Fibroblast of mammary gland (primary cell): ENCODE measurements at places on chromosomes 13 and 19.
A peak's percentile ranks its signal among the peaks of the same experiment; 100 is the strongest.

DNA sequence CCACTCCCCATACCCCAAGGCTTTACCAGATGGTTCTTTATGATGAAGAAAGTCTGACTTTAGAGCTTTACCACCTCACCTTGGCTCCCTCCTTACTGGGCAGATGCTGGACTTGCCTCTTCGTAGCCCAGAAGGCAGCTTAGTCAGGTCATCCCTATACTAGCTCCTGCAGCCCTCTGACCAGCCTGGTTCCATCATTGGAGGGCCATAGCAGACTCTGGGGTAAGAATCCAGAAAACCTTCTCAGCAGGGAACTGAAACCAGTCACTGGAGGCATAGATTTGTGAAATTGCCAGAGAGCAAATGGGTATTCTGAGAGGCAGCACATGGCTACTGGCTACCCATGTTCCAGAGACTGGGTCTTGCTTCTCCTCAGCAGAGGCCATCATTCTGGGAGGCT is 21.8 kb upstream of the ZNF492 start:
- no peak for DNase-seq

DNA sequence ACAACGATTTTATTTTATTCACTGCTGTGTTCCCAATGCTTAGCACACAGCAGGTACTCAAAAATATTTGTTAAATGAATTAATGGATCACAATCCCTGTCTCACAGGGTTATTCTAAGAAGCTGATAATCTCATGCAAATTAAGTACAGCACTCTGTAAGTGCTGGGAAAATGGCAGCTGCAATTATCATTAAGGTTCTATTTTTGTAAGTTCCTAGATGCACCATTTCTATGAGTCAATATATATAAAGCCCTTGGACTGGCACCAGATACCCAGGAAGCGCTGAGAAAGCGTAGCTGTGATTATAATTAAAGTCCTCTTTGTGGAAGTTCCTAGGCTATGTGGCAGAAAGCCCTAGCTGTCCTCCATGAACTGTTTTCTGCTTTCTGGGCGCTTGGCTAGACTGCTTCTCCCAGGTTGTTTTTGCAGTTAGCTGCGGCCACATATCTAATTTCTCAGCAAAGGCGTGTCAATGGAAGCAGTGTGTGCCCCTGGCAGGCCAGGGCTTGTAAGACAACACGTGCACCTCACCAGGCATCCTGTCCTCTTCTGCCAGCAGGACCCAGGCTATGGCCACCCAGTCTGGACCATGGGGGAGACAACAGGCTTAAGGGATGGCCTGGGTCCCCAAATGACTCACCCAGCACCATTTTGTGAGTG is 5.2 kb upstream of the SRRM5 start:
- no peak for DNase-seq

DNA sequence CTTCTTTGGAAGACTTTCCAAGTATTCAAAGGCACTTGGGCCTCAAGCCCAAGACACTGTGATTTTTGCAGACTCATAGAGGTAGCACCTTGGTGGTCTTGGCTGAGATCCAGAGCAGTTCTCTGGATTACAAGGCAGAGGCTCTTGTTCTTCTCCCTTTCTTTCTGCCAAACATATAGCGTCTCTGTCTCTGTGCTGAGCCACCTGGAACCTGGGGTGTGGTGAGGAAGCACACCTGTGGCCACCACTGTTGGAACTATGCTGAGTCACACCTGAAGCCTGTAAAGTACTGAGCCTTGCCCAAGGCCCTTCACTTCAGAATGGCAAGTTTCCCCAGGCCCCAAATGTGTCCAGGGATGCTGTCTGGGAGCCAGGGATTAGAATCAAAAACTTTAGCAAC is 127.5 kb downstream of the FREM2 start:
- no peak for DNase-seq

DNA sequence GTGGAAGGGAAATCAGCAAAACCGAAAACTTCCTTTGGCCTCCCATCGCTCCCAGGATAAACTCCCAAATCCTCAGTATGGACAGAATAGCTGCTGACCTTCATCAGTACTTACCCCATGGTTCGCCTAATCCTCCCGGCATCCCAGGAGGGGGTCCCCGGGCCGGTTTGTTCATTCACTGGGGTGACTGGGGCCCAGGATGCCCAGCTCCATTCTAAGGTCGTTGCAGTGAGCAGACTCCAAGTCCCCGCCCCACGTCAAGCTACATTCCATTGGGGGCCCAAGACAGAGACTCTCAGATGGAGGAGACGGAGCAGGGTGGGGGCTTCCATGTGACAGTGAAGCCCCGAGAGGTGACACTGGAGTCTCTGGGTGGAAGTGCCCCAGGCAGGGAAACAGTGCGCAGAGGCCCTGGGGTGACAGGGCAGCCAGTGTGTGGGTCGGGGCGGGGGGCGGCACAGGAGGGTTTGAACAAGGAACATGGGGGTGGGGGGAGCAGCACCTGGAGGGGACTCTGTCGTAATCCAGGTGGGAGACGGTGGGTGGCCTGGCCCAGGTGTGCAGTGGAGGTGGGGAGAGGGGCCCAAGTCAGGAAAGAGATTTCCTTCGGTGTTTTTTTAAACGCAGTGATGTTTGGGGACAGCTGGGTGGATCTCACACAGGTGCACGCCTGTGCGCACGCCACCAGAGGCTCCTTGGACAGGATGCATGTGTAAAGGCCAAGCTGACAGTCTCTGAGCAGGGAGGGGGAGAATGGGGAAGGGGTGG is 5.1 kb downstream of the SSBP4 start:
- no peak for DNase-seq

DNA sequence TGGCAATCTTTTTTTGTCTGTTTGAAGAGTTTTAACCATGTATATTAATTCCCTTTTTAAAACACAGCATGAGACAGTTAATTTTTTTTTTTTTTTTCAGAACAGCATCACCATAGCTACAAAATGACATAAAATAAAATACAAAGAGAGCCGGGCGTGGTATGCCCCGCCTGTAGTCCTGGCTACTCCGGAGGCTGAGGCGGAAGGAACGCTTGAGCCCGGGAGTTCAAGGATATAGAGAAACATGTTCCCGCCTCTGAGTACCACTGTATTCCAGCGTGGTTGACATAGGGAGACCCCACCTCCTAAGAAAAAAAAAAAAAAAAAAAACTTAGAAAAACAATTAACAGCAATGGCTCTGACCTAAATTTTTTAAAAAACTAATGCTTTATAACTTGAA is 10.0 kb upstream of the INSR start:
- DNase-seq = no peak

DNA sequence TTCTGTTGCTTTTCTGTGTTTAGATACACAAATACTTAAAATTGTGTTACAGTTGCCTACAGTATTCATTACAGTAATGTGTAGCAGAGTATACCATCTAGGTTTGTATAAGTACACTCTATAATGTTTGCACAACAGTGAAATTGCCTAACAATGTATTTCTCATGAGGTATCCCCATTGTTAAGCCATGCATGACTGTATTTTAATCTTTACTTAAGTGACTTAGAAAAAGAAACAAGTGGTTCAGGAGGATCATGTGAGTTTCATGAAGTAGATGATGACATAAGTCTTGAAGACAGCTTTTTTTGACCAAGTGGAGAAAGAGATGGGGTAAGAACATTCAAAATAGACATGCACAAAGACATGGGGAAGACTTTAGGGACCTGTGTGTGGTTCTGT is 8.4 kb upstream of the KCTD4 start:
- DNase-seq = peak; percentile 41

DNA sequence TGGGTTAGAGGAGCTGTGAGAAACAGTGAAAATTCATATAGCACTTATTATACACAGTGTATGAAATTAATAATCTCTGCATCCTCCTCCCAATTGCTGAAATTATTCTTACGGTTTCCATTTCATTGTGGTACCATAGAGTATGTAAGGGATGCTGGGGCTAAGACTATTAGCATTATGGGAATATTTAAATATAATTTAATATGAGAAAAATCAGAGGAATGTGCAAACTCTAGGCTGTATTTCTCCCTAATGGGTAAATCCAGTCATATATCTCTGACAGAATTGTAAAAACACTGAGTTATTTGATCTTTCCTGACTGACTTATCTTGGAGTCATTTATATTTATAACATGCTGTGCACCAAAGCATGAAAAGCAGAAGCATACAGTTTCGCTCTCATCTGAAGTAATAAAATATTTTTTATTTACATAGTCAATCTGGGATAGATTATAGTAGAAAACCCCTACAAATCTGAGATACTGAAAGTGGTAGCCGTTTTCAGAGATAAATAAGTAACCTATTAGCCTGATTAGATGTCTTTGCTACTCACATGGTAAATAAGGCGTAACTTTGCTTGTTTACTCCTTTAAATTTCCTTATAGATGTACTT is 34.9 kb downstream of the LRCH1 start:
- no peak for DNase-seq
